ENCODE measurements at places on chromosomes 12 and 14.
A peak's percentile ranks its signal among the peaks of the same experiment; 100 is the strongest.

DNA sequence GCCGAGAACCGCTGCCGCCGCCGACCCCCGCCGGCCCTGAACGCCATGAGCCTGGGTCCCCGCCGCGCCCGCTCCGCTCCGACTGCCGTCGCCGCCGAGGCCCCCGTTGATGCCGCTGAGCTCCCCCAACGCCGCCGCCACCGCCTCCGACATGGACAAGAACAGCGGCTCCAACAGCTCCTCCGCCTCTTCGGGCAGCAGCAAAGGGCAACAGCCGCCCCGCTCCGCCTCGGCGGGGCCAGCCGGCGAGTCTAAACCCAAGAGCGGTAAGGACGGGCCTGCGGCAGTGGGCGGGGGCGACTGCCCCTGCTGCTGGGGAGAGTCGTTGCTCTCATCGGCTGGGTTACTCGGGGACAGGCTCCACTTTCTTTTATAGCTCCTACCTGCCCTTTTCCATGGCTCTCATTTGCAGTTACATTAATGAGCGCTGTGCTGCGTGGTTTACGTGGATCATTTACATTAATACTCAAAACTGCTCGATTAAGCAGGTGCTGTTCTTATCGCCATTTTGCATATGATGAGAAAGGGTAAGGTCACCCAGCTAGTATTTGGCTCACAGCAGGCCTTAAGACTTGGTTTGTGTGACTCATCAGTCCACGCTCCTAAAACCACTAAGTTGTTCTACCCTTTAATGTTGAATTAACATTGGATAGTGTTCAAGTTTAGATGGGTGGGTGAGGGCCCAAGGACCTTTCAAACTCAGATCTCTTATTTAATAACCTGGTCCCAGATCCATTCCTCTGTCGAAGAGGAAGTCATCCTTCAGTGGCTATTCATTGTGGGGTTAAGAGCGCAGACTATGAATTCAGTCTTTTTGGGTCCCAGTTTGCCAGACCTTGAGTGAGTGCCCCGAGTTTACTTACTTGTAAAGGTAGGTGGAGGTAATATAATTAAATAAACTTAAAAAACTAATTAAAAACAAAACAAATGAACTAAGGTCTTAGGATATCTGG, 823 bp downstream of the RNF10 start:
- peak; percentile 65 for DNase-seq

- DNase-seq, result no peak
These were observed 292.1 kb upstream of the ATP2B1 start for GRCh38 chr12:90000721-90001120.

DNA sequence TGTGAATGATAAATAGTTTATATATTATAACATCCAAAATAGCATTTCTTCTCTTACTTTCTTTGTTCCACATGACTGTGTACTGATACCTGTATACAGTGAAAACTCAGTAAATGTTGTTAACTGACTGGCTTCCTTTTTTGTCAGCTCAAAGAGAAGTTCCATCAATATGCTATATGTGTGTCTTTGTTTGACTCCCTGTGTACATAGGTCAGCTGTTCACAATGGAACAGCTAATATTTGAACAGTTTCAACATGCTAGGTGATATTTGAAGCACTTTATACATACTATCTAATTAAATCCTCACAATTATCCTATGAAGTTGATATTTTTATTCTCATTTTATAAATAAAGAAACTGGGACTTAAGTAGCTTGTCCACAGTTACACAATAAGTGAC, 15.3 kb upstream of the KICS2 start:
- no peak for DNase-seq

- DNase-seq, result peak; percentile 47
These were observed 160.9 kb downstream of the SPTSSA start for GRCh38 chr14:34300882-34301734.

DNA sequence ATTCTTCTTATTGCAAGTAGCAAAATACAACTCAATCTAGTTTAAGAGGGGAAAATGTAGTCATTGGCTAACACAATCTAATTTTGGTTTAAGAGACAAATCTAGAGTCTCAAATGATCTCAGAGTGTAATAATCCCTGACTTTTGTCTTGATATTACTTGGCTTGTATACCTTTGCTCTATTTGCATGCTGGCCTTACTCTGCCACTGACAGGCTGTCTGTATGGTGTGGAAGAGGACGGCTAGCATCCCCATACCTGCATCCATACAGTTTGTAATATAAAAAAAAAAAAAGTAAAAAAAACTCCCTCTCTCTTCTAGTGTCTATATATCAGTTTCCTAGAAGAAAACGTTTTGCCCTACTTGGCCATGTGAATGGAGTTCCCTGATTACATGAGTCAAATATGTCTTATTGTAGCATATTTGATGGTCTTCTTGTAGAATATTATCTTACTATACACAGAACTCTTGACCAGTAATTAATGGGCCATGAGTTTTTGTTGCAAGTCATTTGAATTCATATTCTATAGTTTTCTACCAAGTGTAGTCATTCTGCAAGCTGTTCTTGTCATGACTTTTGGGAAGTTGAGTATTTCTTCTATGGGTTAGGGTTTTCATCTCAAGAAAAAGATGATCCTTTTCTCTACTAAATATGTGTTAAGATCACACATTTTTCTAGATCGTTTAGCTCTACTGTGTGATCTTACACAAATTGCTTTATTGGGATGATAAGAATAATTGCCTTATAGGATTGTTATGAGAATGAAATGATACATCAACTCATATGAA, 8.2 kb downstream of the HIF1A start:
- no peak for DNase-seq

- no peak for DNase-seq
These were observed 494.5 kb downstream of the TMEM132D start for GRCh38 chr12:129409281-129409680.

DNA sequence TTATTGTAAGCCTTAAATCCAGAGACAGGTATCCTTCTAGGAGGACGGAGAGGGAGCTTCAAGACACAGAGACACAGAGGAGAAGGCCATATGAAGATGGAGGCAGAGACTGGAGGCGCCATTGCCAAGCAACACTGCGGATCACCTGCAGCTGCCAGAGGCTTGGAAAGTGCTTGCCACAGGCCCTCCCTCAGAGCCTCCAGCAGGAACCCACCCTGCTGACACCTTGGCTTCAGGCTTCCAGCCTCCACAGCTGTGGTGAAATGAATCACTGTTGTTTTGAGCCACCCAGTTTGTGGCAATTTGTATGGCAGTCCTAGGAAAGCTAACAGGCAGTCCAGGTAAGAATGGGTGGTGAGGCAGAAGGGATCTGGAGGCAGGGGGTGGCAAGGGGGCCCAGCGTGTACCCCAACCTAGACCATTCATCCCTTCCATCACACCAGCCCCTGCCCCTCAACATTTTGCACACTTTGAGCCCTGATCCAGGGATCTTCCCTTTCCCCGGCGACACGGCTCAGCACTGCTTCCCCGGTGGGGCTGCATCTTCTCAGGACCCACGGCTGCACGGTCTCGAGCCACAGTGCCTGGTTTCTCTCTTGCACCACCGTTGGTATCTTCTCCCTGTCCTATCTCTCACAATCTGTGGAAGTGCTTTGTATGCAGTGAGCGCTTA, 22.3 kb upstream of the BCDIN3D start:
- no peak for DNase-seq

GRCh38 chr14:84042992-84043391, 1487.0 kb upstream of the FLRT2 start:
- no peak for DNase-seq

DNA sequence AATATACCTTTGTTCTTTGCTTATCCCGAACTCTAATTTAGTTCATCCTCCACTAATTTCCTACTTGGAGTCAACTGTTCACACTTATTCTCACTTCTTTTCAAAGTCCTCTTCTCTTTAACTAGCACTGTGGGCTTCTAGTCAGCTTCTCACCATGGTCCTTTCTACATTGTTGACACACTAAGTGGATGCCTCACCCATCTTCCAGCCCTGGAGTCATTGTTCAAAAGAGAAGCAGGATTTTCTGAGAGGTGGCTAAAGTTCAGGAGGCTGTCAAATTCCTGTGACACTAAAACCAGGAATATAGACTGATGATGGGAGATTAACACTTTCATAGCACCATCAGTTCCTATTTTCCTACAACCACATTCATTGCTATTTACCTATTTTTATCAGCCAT, 99.3 kb downstream of the PHLDA1 start:
- DNase-seq, result no peak

DNA sequence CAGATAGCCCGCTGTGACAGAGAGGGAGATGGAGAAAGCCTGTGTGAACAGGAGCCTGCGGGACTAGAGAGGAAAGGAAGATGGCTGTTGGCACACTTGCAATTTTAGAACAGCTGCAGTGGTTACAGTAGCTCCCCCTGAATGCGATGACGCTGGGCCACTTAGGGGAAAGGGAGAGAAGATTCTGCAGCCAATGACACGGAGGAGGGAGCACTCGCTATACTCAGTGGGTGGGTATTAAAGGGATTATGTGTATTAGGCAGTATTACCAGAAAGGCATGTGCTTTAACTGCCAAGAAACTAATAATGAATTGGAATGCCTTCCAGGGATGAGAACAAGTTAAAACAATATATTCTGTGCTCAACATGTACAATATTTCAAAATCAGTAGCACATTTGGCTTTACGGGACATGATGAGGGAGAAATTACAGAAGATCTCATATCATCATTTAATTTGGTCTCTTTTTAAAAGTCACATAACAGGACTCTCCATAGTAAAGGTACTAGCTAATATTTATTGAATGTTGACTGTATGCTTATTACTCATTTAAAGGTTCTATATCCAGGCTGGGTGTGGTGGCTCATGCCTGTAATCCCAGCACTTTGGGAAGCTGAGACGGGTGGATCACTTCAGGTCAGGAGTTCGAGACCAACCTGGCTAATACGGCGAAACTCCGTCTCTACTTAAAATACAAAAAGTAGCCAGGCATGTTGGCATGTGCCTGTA, 35.9 kb upstream of the FOS start:
- DNase-seq, result no peak

DNA sequence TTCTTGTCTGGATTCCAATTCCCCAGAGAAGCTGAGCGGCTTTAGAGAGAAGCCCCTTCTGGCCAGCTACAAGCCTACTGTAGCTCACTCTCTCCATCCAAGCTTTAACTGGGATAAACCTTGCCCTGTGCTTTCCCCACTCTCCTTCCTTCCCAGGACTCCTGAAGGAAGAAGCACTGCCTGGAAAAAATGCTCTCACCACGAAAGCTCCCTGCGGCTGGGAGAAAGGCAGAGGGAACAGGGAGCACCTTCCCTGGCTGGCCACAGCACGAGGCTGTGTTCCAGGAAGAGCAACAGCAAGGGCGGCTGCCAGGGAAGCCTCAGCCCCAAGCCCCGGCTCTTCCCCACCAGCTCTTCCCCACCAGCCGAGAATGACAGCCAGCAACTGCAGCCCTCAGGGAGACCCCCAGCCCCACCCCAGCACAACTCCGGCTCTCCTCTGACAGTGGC, 40.8 kb upstream of the PNMA1 start:
- DNase-seq, result no peak

DNA sequence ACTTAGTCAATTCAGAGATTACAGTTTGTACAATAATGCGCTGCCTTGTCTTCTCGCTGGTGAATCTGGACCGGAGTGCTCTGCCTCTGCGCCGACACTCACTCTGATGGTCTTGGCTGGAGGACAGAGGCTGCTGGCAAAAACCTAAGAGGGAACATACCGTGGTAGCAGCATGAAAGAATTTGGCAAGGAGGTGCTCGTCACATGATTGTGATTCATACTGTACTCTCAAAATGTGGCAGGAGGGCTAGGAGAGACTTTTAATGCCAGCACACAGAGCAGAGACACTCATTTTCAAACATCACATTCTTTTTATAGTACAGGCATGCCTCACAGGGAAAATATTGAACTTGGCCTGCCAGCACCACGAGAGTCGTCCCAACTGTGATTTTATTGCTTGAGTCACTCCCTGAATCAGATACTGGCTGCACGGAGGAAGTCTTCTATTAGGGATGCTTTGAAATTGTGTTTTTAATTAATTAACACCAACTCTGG, 67.8 kb downstream of the HMGA2 start:
- DNase-seq, result no peak

- DNase-seq, result no peak
These were observed 26.8 kb downstream of the MMP17 start for GRCh38 chr12:131854861-131855476.

DNA sequence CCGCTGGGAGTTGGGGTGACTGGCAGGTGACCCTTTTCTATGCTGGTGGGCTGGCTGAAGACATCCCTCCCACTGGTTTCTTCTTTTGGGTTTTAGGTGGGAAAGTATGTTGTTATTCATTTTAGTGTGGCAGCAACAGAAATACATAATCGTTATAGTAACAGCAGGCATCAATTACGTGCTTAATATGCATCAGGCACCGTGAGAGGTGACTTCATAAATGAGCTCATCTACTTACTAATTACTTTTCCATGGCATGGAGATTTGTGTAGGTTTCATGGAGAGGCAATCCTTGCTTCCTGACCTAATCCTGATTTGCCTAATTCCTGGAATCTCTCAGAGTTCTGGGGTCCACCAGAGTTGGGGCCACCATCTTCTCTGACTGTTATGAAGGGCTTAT, 13.4 kb upstream of the CELA1 start:
- no peak for DNase-seq

- DNase-seq, result no peak
These were observed 68.2 kb downstream of the FBXW8 start for GRCh38 chr12:116978791-116979508.

DNA sequence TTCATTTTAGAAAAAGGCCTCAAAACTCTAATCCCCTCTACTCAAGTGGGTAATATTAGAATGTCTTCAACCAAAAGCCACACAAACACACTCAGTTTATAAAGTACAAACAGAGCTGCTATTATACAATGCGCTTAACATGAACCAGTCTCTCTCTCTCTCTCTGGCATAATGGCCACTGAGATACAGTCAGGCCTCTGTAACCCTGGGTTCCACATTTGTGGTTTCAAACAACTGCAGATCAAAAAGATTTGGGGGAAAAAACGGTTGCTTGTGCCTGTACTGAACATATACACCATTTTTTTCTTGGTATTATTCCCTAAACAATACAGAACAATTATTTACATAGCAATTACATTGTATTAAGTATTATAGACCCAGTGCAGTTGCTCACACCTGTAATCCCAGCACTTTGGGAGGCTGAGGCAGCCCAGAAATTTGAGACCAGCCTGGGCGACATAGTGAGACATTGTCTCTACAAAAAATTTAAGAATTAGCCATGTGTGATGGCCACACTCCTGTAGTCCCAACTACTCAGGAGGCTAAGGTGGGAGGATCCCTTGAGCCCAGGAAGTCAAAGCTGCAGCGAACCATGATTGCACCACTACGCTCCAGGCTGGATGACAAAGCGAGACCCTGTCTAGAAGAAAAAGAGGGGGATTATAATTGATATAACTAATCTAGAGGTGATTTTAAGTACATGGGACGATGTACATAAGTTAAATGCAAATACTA, 5.6 kb downstream of the SLC11A2 start:
- peak; percentile 9 for DNase-seq

DNA sequence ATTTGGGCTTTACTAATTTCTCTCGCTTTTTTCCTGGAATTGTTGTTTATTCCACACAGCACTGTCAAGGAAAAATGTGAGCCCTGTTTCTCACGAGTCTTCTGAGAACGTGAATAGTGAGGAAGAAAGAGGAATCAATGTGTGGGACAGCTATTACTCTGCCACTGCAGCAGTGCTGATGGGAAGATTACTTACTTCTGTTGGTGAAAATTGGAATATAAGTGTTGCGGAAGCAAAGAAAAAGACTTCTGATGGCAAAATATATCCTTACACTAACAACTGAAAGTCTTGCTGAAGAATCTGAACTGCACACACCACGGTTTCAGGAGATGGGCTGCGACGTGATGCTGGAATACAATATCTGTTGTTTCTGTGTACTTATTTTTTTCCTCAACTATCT, 884.2 kb downstream of the AACS start:
- no peak for DNase-seq
